ENCODE measurements at places on chromosomes 7 and 10.

DNA sequence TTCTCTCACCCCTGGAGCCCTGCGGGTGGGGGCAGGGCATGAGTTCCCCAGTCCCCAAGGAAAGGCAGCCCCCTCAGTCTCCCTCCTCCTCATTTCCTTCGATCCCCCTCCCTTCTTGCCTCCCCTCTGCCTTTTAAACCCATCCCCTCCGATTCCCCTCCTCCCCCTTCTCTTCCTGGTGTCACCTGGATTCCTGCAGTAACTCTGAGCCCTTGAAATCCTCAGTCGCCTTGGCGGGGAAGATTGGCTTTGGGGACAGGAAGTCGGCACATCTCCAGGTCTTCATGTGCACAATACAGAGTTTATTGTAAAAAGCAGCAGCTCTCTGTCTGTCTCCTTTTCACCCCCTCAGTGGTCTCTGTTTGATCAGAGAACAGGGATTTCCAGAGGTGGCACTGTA, 1.3 kb upstream of the MUC12 start:
- no peak for DNase-seq

DNA sequence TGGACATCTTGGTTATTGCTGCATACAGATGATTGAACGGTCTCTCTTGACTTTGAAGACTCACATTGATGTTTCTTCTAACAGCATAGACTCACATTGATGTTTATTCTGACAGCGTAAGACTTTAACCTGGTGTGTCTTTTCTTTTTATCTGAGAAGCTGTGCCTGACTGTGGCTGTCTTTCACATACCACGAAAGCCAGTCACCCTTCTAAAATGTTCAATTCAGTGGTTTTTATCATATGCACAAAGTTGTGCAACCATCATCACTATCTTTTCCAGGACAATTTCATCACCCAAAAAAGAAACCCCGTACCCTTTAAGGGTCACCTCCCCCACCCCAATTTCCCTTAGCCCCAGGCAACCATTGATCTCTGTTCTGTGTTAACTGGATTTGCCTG, 24.7 kb downstream of the CELF2 start:
- DNase-seq = no peak

DNA sequence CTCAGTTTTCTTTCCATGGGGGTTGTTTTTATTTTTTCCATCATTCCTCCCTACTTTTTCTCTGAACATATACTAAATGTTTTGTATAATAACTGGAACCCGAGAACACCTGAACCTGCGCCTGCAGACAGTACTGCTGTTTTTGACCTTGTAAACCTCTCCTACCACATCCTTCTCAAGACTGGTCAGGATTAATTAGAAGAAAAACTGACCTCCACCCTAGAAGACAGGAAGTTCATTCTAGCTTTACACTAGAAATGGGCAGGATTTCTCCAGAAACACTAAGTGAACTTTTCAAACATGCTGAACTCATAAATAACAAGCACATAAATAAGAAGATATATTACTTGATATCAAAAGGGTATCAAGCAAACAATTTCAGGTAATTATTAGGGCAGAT, 751 bp upstream of the HYCC1 start:
- no peak for DNase-seq

DNA sequence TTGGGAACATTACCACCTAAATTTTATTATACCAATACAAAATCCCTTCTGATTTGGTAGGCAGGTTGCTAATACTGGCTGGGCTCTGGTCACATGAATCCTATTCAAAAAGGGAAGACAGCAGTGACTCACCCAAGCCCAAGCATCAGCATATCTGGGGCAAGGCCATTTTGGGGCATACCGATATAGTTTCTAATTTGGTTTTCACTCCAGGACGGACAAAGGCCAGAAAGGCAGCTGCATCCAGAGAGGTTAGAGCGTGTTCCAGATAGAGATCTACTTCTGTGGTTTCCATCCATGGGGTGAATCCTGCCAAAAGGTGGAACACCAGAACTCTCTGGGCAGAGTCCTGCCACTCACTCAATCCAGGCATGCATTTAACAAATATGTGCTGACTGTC, 335.8 kb downstream of the ELMO1 start:
- no peak for DNase-seq

DNA sequence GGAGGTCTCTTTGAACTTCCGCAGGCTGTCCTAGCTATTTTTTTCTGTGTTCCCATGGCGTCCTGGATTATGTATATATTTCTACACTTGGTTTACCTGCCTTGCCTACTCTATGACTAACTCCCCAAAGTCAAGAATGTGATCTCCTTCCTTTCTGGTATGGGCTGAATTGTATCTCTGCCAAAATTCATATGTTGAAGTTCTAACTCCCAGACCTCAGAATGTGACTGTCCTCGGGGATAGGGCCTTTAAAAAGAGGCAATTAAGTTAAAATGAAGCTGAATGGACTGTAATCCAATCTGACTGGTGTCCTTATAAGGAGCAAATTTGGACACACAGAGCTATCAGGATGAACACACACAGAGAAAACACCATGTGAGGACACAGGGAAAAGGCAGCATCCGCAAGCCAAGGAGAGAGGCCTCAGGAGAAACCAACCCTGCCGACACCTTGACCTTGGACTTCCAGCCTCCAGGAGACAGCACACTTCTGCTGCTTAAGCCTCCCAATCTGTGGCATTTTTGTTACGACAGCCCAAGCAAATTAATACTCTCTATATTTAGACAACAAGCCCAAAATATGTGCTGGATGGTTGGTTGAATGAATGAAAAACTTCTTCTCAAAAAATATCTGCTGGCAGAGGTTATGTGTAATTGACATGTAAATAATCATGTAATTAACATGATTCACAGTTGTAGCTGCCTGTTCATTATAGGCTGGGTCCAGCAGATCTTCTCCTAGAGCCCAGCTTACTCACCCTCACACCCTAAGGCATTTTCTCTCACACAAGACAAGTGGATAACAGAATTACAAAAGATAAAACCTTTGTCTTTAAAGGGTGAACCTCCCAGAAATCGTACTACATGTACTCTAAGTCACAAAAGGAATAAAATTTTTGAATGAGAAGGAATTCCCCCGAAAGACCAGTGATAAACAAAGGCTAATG, 123.7 kb downstream of the CUBN start:
- DNase-seq = no peak

DNA sequence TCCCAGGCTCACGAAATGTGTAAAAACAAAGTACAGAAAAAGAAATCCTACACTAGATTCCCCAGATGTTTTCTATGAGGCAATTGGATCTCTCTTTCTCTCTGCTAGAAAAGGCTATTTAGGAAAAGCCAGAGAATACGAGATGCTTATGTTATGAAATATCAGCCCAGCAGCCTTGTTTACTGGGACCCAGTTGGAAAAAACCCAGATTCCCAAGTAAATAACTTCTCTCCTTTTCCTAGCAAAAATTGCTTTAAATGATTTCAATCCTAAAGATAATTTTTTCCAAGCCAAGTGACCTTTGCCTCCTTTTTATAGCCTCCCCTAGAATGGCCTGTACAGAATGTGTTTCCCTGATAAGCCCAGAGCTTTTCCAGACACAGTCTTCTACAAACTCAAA, 199.3 kb downstream of the PLXNA4 start:
- no peak for DNase-seq

DNA sequence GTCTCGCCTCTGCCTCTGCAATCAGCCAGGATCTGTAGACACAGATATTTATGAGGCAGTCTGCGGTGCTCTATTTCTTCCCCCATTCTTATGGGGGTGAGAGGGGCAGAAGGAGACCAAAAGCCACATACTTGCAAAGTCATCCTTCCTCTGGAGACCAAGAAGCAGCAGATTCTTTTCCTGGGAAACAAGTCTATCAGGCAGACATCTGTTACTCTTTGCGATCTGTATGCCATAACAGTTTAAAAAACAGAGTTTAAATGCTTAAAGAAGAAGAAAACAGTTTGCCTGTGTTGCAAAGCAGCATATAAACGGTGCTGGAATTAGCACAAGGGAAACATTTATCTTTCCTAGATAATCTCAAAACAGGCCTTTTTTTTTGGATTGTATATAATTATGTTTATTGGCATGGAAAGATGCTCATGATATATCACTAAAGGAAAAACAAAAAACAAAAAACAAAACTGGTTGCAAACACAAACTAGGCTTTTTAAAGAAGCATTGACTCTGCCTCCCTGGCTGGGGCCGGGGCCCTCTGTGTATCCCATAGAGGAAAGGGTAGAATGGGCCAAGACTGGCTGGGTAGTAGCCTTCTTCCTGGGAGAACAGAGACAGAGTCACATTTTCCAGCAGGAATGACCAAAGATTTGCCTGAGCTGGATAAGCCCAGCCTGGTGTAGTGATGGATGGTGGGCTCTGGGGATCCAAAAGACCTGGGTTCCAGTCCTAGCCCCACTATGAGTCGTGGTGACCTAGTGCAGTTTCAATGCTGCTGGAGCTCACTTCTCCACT, 50.4 kb downstream of the RGS10 start:
- no peak for DNase-seq

DNA sequence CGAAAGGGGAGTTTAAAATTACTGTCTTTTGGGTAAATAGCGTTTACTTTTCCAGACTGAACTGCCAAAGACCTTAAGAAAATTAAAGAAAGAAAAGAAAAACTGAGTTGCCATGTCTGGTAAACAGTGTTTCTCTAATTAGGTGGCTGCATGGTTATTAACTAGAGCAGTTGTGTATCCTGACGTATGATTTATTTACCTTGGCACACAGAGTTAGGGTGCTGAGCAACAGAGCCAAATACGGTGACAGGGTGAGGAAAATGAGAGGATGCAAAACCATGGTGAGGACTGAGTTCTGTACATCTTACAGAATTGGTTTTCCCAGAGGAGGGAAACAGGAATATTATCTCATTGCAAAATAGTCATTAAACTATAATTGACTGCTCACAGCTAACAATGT, 546.4 kb upstream of the FZD8 start:
- DNase-seq = no peak

DNA sequence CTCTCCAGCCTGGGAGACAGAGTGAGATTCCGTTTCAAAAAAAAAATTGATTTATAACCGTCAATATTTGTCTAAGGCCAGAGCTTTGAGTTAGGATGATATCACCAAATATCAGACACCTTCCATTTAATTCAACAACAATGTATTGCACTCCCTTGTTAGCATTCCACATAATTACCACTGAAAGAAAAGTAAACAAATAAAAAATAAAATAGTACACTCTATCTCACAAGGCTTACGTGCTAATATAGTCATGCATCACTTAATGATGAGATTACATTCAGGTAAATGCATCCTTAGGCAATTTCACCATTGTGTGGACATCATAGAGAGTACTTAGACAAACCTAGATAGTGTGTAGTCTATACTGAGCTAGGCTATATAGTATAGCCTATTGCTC, 127.6 kb upstream of the RHOBTB1 start:
- DNase-seq = no peak

DNA sequence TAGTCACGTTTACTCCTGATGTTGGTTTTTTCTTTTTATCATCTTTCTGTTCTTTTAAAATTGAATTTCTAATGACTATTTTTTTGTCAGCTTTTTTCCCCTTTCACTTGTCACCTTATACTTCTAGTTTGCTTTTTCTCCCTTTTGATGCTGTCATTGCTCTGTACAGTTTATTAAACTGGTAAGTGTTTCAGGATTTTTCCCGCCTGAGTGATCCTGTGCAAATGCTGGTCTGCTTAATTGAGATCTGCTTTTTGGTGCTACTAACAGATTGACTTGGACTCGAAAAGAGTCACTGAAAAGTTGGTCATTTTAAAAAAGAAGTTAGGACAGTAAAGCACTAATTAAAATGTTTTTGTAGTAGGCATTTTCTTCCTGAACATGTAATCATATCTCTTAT, 95.2 kb downstream of the PHTF2 start:
- DNase-seq = no peak

GRCh38 chr7:82362129-82362706, 81.4 kb downstream of the CACNA2D1 start:
- DNase-seq = no peak

DNA sequence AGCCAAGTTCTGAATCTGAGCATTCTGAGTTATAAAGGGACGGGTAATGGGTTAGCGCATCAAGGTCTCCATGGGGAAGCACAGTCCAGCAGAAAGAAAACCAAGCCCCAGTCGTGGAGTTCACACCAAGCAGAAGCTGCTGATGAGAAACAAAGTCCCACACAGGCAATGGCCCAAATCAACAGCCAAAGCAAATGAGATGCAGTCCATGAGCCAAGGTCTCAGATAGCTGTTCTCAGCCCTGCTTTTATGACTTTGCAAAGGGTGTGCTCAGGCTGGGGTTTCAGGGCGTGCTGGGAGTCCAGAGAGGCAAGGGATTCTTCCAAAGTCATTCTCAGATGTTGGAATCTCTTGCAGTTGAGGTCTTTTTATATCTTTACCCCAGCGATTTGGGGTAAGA, 32.0 kb downstream of the THNSL1 start:
- no peak for DNase-seq

DNA sequence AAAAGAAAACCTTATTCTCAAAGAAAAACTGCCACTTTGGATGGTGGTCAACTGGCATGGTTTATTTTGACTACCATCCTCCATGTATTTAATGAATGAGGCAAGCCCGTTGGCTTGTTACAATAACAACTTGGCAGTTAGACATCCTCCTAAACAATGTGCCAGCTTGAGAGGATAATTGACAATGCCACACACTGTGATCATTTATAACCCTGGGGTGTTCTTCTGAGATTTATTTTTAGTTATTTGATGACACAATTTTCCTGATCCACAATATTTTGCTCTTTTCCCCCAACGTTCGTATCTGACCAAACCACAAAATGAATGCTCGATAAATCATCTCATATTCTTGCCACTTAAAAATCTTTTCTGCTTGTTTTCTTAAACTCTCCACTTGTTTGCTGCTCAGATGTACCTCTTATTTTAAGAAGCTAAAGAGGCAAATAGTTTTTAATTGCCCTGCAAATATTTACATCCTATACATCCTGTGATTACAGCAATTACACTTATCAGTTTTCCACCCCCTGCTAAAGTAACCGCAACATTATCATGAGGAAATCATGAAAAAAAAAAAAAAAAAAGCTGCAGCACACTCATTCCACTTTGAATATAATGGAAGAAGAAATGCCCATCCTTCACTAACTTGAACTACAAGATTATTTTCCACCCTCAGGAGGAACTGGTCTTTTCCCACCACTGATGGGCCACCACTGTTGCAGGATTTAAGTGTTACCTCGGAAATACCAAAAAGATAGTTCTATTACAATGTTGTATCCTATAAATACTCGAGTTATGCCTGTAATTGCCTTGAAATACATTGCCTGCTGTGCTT, 119.9 kb downstream of the MBL2 start:
- DNase-seq = no peak

DNA sequence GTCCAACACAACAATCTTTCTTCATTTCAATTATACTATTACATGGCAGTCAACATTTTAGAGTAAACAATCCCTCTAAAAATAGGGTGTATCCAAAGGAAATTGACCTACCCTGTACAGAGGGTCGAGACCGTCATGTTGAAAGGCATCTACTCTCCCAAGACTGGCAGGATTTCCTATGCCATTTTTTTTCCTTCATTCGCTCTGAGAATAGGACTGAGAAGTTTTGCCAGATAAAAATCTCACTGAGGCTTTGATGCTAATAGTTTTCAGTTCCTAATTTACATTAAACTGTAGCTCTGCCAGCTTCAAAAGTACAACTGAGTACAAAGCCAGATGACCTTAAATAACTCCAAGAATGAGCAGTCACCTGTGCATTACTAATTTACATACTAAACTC, 84.5 kb upstream of the SEMA3C start:
- DNase-seq = no peak

Measured in SK-N-DZ (cell line).